Endodermal cell (in vitro differentiated cells): ENCODE measurements at places on chromosomes 13 and 19. TPM values are rescaled to one million over a fixed set of nuclear protein-coding genes. Genes with fewer than 3 reads are reported as not detected.

- H3K27me3 ChIP-seq: no peaks in the 10 kb centered on the region
- no peak overlapping the region for H3K27ac ChIP-seq
- H3K4me3 ChIP-seq: no peak overlapping the region
- peaks cover 51% of the 10 kb centered on the region for H3K36me3 ChIP-seq
Observed at GRCh38 chr13:52677823-52678222, 25.2 kb downstream of the SUGT1 start.

DNA sequence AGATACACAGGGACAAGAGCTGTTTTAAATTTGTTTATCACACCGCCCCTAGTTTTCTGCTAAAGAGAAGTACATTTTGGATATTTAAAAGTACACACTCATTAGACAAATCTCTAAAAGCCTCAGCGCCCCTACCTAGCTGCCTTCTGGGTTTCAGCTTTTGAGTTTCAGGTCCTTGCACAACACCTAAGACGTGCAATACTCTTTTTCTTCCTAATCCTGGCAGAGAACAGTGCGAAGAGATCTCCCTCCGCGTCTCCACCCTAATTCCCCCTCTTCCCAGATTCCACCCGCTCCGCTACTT, 421 bp upstream of the KLF5 start:
- peaks cover 13% of the 10 kb centered on the region for H3K27me3 ChIP-seq
- no peak for DNase-seq
- peaks cover 21% of the 10 kb centered on the region for H3K36me3 ChIP-seq
- H3K4me1 ChIP-seq: peaks cover 7% of the 10 kb centered on the region
- no peak overlapping the region for H3K27ac ChIP-seq

GRCh38 chr13:73482556-73482955, 423.8 kb downstream of the KLF5 start:
- H3K27ac ChIP-seq: no peak overlapping the region
- no peak overlapping the region for H3K4me3 ChIP-seq
- no peaks in the 10 kb centered on the region for H3K27me3 ChIP-seq
- no peaks in the 10 kb centered on the region for H3K4me1 ChIP-seq
- H3K36me3 ChIP-seq: no peaks in the 10 kb centered on the region

The KANK3 gene
- 2.4 and 2.6 TPM in 2 replicates for total RNA-seq

The KLK2 gene
- 0.35 TPM in 1 of 2 replicates, not detected in the other for total RNA-seq
